NCI-H1048 (cell line): ENCODE measurements at places on chromosomes 16 and 17.

DNA sequence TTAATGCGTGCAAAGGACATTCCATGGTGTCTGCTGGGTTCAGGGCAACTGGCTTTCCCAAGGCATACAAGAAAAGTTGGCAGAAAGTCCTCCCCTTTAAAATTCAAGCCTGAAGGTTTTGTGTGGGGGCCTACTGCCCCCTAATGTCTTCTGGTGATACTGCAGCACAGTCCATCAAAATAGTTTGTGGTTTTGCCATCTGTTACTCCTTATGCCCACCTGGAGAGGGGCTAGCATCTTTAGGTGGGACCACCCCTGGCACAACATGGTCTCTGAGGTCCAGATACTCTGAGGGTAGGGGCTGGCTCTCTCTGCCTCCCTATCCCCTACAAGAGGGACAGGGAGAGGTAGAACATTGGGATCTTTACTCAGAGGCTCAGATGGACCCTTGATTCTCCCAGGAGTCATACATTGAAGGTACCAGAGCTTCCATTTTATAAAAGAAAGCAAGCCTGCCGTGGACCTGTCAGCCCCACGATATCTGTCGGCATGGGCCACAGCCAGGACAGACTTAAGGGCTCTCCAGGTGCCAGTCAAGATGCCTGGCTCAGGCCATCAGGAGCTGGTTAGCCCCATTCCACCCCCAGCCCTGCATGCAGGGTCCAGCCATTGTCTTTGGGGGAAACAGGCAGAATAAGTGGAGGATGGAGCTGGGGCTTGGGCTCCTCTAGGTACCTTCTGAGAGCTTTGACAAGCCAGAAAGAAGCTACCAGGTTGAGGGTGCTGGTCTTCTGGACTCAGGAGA is 6.3 kb downstream of the ESRP2 start:
- no peak for DNase-seq

DNA sequence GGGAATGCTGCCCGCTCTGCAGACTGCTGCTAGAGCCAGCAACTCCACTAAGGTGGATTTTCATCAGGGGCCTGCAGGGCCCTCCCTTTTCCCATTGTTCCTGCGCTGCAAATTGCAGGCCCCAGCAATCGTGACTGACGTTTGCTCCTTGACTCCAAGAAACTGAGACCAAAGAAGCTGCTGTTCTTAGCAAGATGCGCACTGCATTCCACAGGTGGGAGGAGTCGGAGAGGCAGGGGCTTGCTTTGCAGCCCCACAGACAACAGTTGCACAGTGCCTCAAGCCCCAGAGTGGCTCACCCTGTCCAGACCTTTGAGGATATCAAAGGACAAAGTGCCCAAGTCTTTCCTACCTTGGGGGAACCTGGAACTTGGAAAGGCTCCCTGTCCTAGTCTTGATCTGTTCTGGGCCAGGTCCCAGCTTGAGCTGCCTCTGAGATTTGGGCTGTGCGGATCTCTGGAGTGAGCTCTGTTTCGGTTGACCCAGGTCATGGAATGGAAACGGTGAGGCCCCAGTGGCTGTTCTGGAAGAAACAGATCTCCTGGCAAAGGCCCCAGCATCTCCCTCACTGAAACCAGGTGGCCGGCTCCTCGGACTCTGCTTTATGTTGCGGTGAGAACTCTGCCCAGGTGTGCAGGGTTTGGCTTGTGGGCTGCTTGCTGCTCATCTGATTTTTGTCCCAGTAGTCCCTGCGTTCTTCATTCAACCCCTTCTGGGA is 24.9 kb downstream of the PLCD3 start:
- DNase-seq, result no peak

DNA sequence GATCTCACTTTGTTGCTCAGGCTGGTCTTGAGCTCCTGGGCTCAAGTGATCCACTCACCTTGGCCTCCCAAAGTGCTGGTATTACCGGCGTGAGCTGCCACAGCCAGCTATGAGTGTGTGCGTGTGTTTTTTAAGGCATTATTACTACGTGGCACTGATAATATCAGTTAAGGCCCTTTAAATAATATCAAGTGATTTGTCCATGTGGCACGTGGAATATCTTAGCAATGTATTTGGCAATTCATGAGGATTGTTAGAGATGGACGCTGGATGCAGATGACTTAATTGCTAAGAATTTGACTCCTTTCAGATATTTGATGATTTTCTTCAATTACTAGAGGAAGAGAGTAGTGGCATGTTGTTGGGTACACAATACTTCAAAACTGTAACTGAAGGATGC is 25.5 kb upstream of the PMP22 start:
- no peak for DNase-seq

GRCh38 chr17:78925662-78926555 is 722 bp upstream of the TIMP2 start:
- no peak for DNase-seq

DNA sequence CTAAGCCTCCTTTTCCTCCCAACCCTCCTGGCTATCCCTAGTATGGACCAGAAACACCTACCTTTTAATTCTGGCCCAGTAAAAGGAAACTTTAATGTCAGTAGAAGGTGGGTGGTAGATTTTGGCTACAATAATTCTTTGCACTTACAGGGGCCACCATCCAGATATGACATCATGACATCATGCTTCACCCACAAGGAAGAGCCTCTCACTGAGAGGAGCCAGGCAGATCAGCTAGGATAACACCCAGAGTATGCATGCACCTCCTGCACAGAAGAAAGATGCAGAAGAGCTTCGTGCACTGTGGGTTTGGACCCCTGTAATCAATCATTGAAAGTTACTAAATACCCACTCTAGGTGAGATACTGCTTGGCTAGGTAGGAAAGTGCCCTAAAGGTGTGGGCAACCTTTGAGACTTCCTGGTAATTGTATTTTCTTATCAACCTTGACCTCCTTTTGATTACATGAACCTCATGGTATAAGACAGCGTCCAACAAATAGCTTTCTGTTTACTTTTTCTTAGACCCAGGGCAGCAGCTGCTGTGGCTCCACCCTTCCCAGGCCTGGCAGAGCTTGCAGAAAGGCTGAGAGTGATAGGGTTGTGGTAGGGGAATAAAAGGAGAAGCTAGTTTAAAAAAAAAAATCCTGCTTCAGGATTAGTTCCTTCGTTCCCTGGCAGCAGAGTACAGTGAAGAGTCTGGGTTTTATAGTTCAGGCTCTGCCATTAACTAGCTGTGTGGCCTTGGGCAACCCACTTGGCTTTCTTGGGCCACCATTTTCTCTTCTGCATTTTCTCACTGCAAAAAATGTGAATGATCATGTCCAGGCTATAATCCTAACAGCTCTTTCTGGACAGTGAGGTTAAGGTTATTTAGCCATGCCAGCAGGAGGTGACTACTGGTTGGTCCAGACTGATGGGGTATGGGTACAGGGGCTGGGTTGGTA is 6.2 kb downstream of the MAP3K14 start:
- no peak for DNase-seq

GRCh38 chr16:24668481-24669061 is 60.9 kb upstream of the TNRC6A start:
- DNase-seq, result no peak

DNA sequence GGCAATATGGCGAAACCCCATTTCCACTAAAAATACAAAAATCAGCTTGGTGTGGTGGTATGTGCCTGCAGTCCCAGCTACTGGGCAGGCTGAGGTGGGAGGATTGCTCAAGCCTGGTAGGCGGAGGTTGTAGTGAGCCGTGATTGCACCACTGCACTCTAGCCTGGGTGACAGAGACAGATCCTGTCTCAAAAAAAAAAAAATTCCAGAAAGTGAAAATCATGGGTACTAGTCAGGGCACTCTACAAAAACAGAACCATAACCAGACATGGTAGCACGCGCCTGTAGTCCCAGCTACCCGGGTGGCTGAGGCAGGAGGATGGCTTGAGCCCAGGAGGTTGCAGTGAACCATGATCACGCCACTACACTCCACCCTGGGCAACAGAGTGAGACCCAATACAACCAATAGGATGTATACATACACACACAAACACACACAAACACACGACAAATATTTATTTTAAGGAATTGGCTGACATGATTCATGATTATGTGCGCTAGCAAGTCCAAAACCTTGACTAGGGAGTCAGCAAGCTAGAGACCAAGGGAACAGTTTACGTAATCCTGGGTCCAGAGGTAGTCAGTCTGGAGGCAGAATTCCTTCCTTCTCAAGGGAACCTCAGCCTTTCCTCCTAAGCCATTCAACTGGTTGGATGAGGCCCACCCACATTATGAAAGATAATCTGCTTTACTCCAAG is 11.6 kb upstream of the GP1BA start:
- no peak for DNase-seq

GRCh38 chr16:84514295-84514873 is 9.9 kb upstream of the MEAK7 start:
- no peak for DNase-seq

- no peak for DNase-seq
Observed at GRCh38 chr16:86545481-86545880, 9.6 kb downstream of the MTHFSD start.

- no peak for DNase-seq
Observed at GRCh38 chr17:81246343-81246670, 7.2 kb downstream of the NDUFAF8 start.

GRCh38 chr16:11956558-11956957 is 8.5 kb upstream of the TNFRSF17 start:
- no peak for DNase-seq

GRCh38 chr16:58730724-58731370 is 3.3 kb downstream of the GOT2 start:
- no peak for DNase-seq

GRCh38 chr16:1150511-1150982 is 2.4 kb upstream of the CACNA1H start:
- DNase-seq, result no peak

DNA sequence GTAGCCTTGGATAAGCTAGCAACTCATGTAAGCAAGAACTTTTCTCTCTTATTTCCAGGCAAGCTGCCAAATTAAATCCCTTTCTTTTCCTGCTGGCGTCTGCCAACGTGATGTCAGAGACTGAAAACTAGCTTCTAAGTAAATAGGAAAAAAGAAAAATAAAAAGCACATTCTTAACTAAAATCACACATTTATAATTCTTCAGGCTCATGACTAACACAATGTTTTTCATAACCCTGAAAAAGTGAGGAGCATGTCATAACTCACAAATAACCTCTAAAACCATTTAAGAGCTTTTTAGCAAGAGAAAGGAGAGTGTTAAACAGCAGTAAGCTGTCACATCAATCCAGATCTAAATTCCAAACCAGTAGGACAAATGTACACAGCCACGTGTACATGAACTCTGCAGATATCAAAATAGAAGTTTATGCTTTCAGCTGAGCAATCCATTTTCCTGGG is 110.0 kb downstream of the N4BP1 start:
- DNase-seq, result no peak

GRCh38 chr16:88391144-88391850 is 8.5 kb downstream of the ZNF469 start:
- DNase-seq, result no peak

DNA sequence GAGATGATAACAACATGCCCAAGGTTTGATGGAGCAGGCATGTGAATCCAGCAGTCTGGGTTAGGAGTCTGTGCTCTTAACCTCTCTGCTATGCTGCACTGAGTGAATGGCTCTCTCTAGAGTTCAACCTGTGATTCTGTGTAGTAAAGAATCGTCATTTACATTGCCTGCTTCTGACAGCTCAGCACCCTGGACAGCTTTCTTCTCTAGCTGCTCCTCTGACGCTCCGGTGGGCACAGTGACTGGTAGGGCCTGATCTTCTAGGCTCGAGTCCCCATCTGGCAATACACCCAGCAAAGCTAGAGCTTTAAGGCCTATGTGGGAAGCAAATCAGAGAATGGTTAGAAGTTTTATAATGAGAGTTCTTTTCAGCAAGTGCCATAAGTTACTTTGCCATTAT is 85.3 kb upstream of the ATP2A3 start:
- DNase-seq, result no peak

GRCh38 chr16:86756882-86757703 is 178.7 kb downstream of the FOXL1 start:
- DNase-seq, result no peak

DNA sequence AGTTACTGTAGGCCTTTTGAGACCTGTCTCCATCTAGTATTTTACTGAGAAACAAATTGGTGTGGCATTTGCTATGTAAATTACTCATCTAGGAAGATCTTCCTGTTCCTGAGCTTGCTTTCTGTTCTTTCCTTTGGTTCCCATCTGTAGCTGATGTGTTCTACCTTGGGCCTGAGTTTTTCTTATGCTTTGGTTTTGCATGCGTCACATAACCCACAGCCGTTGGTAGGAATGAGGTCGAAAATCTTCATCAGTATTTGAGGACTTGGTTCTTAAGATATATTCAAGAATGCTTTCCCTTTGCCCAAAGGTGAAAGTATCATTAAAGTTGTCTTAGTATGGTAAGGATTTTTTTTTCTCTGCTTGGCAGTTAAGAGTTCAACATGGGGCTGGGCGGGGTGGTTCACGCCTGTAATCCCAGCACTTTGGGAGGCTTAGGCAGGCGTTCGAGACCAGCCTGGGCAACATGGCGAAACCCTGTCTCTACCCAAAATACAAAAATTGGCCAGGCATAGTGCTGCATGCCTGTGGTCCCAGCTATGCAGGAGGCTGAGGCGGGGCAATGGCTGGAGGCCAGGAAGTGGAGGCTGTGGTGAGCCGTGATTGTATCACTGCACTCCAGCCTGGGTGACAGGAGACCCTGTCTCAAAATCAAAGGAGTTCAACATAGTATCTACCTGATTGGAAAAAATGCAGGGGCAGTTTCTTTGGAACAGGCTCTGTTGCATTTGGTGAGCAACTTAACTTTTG is 28.8 kb downstream of the IST1 start:
- no peak for DNase-seq

DNA sequence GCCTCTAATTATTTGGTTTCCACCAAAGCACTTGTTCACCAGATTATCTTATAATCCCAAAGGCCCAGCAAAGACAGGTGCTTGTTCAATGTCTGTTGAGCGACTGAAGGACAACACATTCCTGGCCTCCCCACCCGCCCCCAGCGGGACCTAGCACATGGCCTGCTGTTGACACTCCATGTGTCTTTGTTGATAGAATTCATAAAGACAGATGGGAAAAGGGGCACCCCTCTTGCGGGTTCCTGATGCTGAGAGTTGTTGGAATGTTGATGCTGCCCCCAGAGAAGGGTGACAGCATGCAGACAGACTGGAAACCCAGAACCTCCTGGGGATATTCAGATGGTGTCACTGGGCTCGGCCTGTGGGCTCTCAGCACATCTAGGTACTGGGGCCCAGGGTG is 36.9 kb downstream of the SNX20 start:
- no peak for DNase-seq

DNA sequence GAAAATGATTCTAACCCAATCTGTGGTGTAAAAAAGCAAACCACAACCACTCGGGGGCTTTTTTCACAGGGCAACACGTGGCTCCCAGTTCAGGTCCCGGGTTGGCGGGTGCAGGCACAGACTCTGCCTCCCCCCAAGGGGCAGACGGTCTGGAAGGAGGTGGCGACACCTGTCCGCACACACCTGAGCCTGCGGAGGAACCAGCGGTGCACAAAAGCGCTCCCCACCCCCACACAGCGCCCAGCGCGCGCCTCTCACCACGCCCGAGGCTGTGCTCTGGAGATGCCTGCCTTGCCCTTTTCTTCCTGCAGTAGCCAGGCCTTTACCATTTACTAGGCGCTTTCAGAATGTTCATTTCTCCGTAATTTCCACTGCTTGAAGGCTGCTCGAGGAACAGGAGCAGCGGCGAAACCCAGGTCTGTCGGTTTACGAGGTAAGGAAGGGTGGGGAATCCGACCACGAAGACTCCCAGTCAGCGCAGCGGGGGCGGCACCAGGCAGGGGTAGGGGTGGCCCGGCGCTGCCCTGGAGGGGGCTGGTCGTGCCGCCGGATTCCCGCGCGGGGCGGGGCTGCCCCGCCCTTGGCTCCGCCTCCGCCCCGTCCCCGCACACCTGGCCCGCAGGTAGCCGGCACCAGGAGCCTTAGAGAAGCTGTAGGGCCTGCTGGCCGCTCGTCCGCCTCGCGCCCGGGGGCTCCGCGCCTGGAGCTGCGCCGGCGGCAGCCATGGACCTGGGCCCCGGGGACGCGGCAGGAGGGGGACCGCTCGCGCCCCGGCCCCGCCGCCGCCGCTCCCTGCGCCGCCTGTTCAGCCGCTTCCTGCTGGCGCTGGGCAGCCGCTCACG is at the start of gene USP43:
USP43 (plus strand) TSS at position 608 of the 842 bp plus-strand sequence; CDS start at position 724, 116 bp downstream.
- no peak for DNase-seq
